ENCODE measurements at places on chromosomes 6 and 20.
A peak's percentile ranks its signal among the peaks of the same experiment; 100 is the strongest.

DNA sequence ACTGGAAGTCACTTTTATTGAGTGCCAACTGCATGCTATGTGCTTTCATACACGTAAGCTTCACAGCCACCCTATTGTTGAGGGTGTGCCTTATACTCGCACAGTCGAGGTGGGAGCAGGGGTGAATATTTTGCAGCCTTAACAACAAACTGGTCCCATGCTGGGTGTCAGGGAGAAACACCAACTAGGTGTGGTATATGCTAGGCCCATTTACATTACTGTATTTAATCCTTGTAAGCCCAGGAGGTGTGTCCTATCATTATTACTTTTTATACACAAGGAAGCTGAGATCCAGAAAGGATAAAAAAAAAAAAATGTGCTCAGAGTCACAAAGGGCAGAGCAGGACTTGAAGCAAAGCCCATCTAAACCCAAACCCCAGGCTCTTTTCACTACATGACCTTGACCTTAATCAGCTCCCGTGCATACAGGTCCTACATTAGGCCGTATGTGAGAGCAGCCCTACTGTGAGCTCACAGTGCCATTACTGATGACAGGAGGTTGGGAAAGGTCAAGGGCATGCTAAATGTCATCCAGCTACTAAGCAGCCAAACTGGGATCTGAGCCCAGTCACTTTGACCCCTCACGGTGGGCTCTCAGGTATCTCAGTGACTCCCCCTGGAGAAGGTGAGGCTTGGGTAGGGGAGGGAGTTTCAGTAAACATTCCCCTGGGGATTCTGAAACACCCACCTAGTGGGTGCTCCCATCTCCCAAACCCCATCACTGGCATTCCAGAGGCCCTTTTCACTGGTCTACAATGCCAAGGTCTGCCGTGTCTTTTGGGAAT, 61.7 kb downstream of the BFSP1 start:
- DNase-seq, result no peak

- DNase-seq, result no peak
These were observed 127.1 kb upstream of the AHI1 start for GRCh38 chr6:135624402-135625295.

DNA sequence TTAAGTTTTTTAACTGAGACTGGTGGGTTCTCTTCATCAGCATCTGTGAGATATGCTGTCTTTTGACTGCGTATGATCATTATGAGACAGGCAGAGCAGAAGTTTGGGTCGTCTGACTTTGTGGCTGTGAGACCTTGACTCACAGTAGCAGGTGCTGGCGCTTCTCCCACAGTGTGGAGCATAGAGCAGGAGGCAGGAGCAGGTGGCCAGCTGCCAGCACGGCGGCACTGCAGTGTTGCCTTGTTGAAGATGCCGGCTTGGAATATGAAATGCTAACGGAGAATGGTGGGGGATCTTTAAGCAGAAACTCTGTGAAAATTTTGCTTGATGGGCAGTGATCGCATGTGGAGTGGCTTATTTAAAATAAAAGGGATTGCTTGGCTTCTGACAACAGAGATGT, 105.0 kb downstream of the TIAM2 start:
- no peak for DNase-seq

DNA sequence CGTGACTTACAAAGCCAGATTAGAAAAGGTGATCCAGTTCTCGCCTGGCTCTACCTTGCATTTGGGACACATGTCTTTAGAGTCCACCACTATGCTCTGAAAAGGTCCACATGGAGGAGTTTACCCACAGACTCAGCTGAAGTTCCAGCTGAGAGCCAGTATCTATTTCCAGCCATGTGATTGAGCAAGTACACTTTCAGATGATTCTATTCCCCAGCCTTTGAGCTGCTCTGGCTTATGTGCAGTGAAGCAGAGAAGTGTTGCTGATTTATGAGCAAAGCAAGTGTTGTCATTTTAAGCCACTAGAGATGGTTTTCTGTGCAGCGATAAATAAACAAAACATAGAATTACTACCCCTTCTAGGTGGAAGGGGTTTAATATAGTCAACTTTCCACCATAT, 520.8 kb upstream of the RNF217 start:
- no peak for DNase-seq

DNA sequence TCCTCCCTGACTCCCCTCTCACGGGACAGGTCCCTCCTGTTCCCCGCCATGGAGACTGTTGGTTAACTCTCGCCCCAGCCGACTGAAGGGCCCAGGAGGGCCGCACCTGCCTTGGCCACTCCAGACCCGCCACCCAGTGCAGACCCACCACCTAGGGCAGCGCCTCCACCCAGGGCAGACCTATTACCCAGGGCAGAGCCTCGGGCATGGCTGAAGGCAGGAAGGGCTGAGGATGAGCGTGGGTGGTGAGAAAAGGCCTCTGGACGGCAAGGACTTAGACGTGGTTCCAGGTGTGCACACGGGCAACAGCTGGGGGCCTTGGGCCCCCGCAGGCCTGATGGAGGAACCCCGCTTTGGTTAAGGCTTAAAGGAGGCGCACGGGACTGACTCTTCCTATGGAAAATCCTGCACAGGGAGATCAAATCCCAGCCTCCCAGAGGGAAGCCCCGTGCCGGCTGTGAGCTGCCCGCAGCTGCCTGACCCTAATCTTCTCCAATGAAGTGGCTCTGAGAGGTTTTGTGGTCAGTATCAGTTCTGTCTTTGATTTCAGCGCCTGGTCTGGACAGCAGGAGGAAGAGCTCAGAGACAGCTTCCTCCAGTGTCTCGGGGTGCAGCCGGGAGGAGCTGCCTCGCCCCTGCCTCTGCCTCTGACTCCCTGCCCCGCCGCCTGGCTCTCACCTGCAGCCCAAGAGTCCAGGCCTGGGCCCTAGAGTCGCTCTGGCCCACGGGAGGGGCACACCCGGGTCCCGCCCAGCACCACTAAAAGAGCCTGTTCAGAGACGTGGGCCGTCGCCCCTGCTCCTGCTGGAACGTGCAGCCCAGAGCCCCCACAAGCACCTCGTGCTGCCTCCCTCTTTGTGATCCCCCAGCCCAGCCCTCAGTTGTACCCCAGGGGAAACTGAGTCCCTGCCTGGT, 12.1 kb upstream of the CHRNA4 start:
- no peak for DNase-seq

DNA sequence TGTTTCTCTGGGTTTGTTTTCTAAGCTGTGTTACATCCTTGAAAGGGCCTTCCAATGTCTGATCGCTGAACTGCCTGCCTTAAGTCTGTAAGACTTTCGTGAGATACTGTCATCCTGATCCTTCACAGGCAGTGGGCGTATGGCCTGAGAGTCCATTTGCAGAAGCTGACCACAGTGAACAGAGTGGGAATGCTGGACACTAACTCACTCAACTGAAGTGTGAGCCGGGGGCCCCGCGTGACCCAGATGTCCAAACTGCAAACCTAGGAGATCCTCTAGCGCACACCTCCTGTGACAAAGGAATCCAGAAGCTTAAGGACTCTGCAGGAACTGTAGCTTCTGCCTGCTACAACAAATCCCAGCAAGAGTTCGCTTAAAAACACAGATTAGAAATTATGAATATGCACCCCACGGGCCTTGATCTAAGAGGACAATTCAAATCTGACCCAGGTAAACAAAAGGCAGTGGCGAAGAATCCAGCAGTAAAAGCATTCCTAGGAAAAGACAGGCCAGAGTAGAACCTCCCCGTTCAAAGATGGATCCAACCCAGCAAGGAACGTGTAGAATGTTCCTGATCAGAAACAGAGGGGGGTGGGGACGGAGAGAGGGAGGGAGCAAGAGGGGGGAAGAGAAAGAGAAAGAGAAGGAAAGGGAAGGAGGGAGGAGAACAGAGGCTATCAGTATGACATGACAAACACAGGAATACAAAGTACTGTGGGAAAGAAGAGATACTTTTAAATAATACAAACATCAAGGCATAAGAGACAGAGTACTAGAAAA, 135.0 kb upstream of the AFDN start:
- no peak for DNase-seq

DNA sequence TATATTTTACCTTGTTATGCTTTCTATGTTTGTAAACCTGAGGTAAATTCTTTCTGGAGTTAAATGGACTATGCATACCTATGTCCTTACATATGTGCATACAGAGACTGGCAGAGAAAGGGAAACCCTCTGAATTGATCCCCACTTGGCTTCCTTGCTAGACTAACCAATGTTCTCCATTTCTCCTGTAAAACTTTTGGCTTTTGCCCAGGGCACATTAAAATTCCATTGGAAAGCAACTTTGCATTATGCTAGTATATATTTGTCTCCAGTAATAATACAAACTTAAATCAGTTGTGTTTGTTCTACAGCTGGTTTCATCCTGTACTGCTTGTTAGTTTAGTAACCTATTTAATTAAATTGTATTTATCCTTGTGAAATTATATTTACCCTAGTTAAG, 646.0 kb upstream of the MARCKS start:
- no peak for DNase-seq

GRCh38 chr20:63847237-63848002, 13.9 kb upstream of the ABHD16B start:
- DNase-seq, result no peak

- no peak for DNase-seq
These were observed 52.5 kb downstream of the TNFRSF21 start for GRCh38 chr6:47256981-47257730.

- DNase-seq, result no peak
These were observed 15.9 kb downstream of the AGPAT4 start for GRCh38 chr6:161257793-161258457.

- DNase-seq, result no peak
These were observed 474.6 kb downstream of the COL12A1 start for GRCh38 chr6:74731204-74731603.

- DNase-seq, result no peak
These were observed 45.6 kb upstream of the AKIRIN2 start for GRCh38 chr6:87747646-87748045.

DNA sequence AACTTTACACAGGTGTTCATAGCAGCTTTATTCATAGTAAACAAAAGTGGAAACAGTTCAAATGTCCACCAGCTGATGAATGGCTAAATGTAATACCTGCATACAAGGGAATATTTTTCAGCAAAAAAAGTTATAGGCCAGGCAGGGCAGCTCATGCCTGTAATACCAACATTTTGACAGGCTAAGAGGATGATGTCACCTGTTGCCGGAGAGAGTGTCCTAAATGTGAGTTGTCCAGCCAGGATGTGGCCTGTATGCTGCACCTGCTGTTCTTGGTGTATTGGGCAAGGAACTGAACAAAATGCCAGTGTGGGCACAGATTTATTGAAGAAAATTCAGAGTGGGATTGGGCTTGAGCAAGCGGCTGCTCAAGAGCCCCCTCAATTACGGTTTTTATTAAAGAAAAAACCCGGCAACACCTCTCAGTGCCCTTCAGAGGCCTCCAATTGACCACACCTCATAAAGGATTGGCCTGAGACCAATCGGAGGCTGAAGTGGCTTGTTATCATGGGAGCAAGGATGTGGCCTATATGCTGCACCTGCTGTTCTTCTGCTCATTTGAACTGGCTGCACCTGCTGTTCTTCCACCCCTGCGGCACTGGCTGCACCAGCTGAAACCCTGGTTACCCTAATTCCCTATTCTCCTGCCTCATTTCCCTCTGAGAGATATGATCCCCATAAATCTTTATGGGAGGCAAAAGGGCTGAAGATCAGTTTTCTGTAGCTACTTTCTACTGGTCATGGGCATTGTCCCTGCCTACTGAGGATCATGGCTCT, 164.3 kb upstream of the PROKR2 start:
- DNase-seq, result no peak

- DNase-seq, result peak; percentile 78
These were observed 1.3 kb downstream of the PXT1 start for GRCh38 chr6:36441307-36441894.

- DNase-seq, result no peak
These were observed 20.2 kb upstream of the TOX2 start for GRCh38 chr20:43894491-43894890.

DNA sequence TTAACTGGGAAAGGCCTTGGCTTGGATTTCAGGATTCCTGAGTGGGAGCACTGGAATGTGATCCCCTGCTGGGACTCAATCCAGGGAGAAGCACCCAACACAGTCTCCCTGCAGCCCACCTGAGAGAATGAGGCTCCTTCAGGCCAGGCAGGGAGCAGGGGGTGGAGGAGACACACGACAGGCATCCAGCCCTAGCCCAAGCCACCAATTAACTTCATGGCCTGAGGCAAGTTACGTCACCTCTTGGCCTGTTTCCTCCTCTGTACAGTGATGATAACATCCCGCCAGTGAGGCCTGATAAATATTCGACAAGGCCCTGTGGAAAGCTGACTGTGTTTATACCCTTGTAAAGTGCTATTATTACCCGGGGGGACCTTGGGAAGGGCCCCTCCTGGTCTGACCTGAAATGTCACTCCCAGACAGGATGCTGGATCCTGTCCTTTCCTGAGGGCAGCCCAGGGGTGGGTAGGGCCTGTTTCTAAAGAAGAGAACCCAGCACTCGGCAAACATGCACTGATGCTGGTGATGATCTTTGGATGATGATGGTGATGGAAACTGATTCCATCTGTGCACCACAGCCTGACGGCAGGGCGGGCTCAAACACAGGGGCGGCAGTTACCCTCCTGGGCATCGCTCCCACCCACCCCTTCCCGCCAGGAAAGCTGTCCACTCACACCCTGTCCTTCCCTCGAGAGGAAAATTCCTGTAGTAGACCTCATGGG, 12.4 kb downstream of the FRS3 start:
- DNase-seq, result no peak

DNA sequence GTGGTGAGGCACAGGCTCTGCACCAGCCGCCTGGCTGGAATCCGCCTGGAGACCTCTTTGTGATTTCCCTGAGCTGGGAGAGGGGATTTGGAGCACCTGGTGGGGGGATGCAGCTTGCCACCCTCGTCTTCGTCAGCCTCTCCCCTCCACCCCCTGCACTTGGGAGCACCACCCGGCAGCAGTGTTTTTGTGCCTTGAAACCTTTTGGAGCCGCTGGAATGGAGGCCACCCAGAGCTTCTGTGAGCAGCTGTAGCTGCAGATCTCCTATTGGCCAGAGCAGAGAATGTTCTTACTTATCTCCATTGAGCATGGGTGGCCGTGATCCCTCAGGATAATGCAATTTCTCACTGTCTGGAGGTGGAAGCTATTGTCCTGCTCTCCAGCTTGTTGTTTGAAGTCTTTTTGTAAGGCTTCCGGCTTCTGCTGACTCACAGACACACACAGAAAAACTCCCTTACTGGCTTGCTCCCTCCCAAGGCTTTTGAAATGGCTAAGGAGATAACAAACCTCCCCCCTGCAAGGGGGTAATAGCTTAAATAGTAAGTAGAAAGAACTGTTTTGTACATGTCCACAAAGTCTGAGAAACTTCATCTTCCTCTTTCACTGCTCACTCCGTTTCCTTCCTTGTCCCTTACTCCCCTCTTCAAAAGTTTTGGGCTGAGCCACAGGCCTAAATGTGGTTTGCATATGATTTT, 271.2 kb downstream of the PRL start:
- no peak for DNase-seq

DNA sequence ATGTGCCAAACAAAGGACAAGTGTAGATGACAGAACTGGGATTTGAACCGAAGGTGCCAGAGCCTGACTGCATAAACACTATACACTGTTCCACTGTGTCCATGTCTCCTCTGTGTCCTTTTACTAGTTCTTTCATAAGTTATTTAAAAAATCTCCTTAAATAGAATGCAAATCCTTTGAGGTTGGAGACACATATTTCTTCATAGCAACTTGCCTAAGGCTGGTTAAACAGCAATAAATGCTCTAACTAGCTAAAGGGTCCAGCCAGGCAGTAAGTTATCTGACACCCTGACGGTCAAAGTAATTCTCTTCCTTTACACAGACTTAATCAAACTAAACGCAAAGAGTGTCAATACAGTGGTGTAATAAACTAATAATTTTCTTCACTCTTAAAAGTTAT, 76.2 kb upstream of the TRAF3IP2 start:
- no peak for DNase-seq

All from activated T-cell treated with anti-CD3 and anti-CD28 coated beads, Interleukin-2, amount 50 U/mL, for 1 hour (primary cell).